HS-5 (cell line): ENCODE measurements at places on chromosomes 3 and 15.

GRCh38 chr15:84990507-84990906, 8.9 kb downstream of the PDE8A start:
- DNase-seq, result no peak

DNA sequence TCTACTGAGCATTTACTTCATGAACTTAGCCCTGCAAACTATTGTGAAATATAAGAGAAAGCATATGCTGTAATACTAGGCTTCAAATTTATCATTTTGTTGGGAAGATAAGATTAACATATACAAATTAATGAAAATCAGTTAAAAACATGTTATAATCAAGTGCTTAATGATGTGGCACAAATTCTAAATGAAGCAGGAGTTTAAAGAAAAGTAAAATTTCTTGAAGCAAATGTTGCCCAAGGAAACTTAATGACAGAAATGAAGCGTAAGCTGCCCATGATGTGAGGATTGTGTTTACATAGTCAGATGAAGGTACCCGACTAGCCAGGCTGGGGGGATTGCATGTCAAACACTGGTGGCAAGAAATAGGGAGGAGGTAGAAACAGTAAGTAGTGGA, 103.1 kb upstream of the GAP43 start:
- no peak for DNase-seq

- DNase-seq, result no peak
Measured at GRCh38 chr3:16929311-16929710, 44.6 kb downstream of the PLCL2 start.

DNA sequence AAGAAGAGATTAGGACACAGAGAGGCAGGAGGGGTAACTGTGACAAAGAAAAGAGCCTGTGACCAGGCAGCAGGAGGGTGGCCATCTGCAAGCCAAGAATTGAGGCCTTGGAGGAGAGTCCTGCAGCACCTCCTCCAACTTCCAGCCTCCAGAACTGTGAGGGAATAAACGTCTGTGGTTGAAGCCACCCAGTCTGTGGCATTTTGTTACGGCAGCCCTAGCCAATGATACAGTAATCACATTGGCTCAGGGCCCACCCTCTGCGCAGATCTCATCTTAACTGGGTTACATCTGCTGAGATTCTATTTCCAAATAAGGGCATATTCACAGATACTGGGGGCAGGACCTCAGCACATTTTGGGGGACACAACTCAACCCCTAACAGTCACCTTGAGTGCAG, 11.3 kb downstream of the SELENOS start:
- no peak for DNase-seq

DNA sequence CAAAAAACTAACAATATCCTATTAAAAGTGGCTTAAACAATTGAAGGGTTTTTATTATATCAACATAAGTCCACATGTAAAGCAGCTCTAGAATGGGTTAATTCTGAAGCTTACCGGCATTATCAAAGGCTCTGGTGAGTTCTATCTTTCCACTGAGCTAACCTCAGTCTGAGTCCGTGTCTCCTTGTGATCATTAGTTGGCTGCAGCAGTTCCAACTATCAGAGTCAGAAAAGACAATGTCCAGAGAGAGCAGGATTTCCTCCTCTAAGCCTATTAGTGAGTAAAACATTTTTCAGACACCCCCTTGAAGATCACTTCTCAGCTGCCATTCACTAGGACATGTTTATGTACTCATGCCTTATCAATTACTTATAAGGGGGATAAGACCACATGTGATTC, 49.9 kb downstream of the DHX36 start:
- DNase-seq, result no peak

DNA sequence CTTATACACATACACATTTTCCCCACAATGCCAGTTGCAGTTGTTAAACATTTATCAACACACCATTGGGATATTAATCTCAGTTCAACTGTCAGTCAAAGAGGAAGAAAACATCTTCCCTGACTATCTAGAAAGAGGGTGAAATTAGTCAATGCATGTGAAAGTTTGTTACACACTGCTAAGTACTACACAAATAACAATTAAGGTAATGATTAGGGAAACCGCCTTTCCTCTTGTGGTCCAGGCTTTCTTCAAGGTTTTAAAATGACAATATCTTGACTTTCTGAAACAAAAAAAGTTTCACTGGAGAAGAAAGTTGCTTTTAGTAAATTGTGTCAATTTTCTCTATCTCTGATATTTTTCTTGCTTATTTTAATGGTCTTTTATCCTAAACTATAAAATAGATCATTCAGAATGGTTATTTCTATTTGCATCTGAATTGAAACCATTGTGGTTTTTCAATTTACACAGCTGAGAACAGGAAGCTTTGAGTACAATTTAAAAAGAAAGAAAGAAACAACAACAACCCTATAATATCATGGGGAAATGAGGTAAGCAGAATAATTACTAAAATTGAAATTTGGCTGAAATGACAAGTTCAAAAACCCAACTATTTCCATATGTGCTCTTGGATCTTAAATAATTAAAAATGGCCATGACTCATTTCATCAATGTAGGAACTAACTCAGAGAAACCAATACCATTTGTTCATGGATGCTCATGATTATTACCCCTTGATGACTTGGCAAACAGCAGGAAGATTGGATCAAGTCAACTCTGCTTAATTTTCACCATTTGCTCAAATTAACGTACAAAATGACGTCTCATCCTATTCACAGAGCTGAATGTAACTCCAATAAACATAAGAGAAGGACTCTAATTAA, 31.7 kb downstream of the GPR149 start:
- DNase-seq, result no peak

- DNase-seq, result no peak
Measured at GRCh38 chr15:67082007-67082536, 16.7 kb downstream of the SMAD3 start.

DNA sequence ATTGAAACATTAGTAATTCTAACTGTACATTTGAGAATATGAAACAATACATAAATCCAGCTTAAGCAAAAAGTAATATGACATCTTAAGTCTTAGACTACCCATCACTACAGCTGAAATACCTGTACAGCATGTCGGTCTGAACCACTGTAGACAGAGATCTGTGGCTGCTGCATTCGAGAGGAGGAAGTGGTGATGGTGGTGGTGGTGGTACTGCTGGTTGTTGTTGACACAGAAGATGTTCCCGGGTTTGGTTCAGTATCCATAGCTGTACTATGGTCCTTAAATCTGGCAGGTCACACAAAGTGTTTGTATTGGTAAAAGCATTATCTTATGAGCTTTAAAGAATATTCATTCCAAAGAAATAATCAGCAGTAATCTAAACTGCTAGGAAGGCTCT, 2.9 kb downstream of the PHC3 start:
- no peak for DNase-seq

- no peak for DNase-seq
Measured at GRCh38 chr3:150878290-150878689, 26.9 kb downstream of the MINDY4B start.

- no peak for DNase-seq
Measured at GRCh38 chr15:45799508-45799907, 164.7 kb downstream of the SQOR start.
